Amniotic stem cell (primary cell): ENCODE measurements at places on chromosomes 4 and X.

- no peak for DNase-seq
Observed at GRCh38 chr4:186167605-186168004, 23.8 kb upstream of the CYP4V2 start.

- no peak for DNase-seq
Observed at GRCh38 chr4:118915468-118915867, 26.8 kb downstream of the SYNPO2 start.

GRCh38 chrX:32408389-32408788, 803.0 kb downstream of the DMD start:
- DNase-seq = no peak

- DNase-seq = no peak
Observed at GRCh38 chr4:106671716-106672115, 303.1 kb upstream of the GIMD1 start.

- DNase-seq = no peak
Observed at GRCh38 chrX:20315140-20315539, 48.4 kb upstream of the RPS6KA3 start.

DNA sequence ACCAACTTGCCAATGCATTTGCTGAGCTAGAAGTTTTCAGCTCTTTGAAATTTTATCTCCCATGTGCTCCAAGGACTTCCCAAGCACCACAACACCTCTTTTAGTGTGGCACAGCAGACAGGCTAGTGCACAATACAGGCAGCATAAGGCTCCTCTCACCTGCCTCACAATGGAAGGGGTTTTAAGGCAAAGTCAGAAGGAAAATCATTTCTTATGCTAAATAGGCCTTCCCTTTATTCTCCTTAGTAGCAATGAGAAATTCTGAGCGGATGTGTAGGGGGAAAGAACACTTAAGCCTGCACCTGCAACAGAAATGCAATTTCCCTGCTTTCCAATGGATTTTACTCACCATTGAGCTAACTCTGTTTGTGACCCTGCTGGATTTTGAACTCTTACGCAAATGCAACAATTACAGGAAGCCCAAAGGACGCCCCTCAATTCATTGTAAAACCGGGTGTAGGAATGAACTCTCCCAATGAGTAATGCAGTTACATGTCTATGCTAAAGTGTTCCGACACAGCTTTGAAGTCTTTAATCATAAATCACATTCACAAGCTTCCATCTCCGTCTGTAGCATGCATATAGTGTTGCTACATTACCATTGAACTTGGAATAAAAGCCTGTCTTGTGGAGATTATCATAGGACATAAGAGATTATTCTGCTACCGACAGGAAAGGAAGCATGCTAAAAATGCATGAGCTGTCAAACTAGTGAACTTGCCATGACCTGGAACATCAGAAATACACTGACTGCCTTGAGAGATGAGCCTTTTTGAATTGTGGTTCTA, 1084.9 kb downstream of the RPA4 start:
- DNase-seq = no peak

DNA sequence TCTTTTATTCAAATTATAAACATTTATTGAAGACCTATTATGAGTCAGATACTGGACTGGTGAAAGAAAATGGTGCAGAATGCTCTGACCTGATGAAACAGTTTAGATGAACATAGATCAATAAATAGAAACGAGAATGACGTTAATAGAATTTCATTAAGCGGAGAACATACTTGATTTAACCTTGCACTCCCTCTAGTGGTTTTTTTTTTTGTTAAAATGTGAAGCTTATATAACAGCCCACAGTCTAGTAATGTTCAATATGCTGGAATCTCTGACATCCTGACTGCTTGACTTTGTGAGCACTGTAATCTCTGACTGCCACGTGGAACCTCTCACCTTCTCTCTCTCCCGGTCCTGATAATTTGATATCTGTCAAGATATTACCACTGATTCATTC, 32.3 kb downstream of the HDAC8 start:
- no peak for DNase-seq

- DNase-seq = no peak
Observed at GRCh38 chrX:40130207-40130606, 32.4 kb upstream of the BCOR start.

DNA sequence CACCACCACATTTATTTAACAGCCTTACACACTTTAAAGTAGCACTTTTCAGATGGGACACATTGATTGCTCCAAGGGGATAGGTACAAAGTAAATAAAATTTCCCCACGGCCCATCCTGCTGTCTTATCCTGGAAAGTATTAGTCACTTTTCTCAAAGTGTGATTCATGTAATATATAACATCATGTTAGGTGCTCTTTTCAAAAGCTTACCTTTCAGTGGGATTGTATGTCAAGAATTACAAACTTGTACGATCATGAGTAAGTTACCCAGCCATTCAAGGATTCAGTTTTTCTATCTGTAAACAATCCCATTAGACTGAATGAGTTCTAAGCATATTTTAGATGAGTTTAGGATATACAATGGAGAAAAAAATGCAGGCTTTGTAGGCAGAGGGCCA, 876.6 kb upstream of the GRID2 start:
- no peak for DNase-seq

DNA sequence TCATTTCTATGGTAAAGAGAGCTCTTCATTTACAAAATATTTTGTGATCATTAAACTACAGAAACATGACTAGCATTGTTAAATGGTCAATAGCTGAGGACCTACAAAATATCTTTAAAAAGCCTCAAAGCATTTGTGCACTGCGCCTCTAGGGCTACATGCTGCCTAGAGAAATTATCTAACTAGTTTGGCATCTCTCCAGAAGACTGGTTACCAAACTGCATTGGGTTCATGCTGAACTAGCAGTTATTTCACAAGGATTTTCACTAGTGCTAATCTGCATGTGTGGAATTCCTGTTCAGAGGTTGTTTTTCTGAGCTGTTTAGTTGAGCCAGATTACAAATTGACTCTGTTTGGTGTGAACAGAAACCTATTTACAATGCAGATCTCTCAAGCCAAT, 58.5 kb upstream of the PITX2 start:
- no peak for DNase-seq

- DNase-seq = no peak
Observed at GRCh38 chr4:10535912-10536311, 78.7 kb upstream of the ZNF518B start.

- DNase-seq = no peak
Observed at GRCh38 chr4:70619288-70619687, 9.3 kb upstream of the ENAM start.

GRCh38 chr4:119204916-119205315, 7.6 kb upstream of the USP53 start:
- no peak for DNase-seq

GRCh38 chrX:42128020-42128419, 204.7 kb upstream of the CASK start:
- no peak for DNase-seq

- DNase-seq = no peak
Observed at GRCh38 chr4:100875296-100876068, 357.7 kb upstream of the EMCN start.

DNA sequence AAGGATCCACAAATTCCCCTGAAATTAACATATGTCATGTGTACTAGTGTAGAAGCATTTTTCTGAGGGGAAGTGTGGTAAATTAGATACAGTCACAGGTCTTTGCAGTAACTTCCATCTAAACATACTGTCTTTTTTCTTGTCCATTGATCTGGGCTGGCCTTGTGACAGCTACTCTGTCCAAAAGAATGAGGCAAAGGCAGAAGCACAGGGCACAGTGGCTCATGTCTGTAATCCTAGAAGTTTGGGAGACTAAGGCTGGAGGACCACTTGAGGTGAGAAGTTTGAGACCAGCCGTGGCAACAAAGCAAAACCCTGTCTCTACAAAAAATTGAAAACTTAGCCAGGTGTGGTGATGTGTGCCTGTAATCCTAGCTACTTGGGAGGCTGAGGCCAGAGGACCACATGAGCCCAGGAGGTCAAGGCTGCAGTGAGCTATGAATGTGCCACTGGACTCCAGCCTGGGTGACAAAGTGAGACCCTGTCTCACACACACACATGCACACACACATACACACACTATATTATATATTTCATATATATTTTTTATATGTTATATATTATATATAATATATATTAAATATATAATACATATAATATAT, 47.6 kb downstream of the HAND2 start:
- no peak for DNase-seq

DNA sequence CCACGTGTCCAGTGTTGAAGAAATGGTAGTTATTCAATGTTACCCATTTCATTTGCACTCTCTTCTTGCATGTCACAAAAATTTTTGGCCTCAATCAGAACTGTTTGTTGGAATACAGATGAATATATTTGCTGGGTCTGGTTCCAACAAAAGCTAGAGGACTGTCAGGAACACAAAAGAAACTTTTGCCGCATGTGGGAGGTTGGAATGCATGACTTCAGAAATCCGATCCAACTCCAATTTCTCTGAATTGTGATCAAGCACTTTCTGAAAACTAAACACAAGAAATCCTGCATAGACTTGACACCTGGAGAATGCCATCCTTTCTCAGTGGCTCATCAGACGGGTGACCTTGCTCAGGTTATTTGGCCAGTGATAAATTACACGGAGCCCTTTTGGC, 15.4 kb downstream of the SETD7 start:
- no peak for DNase-seq

DNA sequence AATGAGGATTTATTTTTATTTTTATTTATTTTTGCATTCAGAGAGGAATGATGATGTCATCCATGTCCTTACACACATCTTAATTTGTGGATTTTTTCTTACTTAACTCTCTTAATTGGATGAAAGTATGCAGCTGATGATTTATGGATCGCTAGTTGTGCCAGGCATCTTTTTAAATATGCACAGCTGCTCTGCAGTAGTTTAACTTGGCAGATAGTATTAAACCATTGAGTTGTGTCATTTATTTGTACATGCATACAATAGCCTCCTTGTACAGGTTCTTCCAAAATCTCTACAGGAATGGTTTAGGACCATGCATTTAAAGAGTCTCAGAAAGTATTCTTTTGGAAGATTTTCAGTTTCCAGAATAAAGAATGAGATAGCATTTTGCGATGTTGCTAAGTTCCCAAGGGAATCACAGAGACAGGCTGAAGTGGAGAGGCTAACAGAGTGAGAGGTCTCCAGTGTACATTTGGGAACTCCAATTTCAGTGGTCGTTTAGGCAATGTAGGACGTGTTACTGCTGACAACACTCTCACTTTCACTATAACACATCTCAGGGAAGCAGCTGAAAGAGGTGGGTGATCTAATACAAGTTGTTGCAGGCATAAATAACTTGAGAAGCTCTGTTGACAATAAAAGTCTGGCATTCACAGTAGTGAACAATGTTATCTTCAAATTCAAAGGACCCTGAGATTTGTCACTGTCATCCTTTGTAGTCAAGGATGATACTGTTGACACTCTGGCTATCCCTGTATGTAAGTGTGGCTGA, 49.9 kb upstream of the SCRG1 start:
- DNase-seq = no peak

- no peak for DNase-seq
Observed at GRCh38 chrX:48787505-48788443, 1.4 kb downstream of the GATA1 start.

DNA sequence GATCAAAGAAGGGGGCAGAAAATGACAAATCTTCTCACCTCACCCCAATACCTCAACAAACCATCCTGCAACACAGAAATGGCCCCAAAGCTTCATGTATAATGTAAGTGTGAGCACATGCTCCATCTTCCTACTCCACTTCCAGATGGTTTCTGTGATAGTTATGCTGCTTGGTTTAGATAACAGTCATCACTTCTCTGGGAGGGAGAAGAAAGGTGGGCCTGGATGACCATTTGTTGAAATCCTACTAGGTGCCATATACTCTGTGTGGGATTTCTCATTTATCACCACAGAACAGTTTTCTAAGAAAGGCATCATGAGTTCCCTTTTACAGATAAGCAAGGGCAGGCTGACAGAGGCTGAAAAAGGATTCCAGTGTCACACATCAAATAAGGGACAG, 31.3 kb upstream of the NXF3 start:
- DNase-seq = no peak

- DNase-seq = no peak
Observed at GRCh38 chrX:116276261-116276660, 105.7 kb downstream of the AGTR2 start.

DNA sequence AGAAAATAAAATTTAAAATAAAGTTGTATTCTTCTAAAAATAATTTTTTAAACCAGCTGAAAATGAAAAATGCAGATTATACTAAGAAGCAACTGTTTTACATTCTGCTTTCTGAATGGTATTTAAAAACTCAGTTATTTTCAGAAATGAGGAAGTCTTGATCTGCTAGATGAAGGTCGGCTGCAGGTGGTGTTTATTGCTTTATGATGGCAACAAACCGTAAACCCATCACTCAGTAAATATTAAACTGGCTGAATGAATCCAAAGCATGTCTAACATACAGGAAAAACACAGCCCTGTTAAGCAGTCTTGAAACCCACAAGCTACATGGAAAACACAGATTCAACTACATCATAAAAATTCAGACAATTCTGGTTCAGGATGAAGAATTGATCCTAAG, 29.3 kb downstream of the DYNLT3 start:
- no peak for DNase-seq

DNA sequence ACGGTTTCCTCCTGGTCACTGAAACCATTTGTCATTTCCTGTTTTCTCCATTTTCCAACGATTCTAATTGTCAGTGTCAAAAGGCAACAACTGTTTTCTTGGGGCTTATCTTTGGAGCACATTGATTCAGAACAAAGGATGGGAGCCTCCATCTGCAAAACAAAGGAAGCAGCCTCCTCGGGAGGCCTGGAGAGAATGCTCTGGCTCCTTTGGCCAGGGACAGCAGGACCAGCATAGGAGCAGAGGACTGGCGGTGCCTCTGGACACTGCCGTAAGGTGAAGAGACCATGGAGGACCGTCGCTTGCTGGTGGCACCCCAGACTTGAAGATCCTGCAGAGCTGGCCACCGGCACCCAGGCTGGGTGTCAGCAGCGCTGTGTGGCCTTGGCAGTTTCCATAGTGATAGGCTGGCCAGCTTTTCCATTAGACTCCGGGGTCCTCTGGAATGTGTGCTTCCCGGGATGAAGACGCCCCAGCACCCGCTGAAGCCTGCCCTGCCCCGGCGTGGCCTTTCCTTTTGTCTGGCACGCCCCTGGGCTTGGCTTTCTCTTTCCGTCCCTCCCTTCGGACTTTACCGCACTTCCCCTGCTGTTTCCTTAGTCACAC, 61.1 kb upstream of the MTM1 start:
- DNase-seq = no peak

DNA sequence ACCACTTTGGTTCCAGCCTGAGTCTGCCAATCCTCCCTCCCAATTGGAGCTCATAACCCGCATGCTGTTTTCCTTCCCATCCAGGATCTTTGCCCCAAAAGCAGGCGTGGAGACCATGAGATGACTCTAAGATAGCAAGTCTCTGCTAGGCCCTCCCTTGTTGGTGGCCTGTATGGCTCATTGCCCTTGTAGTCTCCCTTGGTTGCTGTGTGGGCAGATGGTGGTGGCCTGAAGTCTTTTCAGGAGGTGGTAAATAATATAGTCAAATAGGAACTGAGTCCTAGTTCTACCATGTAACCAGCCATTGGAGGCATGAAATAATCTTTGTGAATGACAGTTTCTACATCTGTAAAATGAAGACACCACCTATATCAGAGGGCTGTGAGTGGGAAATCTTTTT, 1.2 kb downstream of the ATP6AP1 start:
- DNase-seq = no peak
